CD8-positive, alpha-beta memory T cell (primary cell): ENCODE measurements at places on chromosomes 13 and 19. TPM values are rescaled to one million over a fixed set of nuclear protein-coding genes. Genes with fewer than 3 reads are reported as not detected.

DNA sequence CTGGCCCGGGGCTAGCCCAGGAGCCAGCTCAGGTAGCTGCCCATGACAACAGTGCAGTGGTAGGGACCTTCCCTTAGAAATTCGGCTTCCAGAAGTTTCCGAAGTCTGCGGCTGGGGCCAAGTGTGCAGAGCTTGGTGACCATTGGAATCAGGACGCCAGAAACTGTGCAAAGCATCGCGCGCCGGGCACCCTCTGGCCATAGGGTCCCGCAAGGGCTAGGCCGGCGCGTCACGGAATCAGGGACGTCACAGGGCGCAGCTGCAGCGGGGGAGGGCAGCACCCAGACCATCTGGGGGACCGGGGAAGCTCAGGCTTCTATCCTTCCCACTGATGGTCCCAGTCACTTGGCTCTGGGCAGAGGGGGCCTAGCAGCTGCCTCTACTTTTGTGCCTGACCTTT lies 219.1 kb downstream of the MTUS2 start:
- no peak overlapping the region for H3K27ac ChIP-seq
- H3K4me1 ChIP-seq, result no peaks in the 10 kb centered on the region
- H3K27me3 ChIP-seq, result no peaks in the 10 kb centered on the region
- no peaks in the 10 kb centered on the region for H3K36me3 ChIP-seq
- no peak overlapping the region for H3K4me3 ChIP-seq

- H3K27ac ChIP-seq, result no peak overlapping the region
- no peaks in the 10 kb centered on the region for H3K4me1 ChIP-seq
- H3K4me3 ChIP-seq, result no peak overlapping the region
These were observed 31.5 kb downstream of the PEPD start for GRCh38 chr19:33490041-33490451.

DNA sequence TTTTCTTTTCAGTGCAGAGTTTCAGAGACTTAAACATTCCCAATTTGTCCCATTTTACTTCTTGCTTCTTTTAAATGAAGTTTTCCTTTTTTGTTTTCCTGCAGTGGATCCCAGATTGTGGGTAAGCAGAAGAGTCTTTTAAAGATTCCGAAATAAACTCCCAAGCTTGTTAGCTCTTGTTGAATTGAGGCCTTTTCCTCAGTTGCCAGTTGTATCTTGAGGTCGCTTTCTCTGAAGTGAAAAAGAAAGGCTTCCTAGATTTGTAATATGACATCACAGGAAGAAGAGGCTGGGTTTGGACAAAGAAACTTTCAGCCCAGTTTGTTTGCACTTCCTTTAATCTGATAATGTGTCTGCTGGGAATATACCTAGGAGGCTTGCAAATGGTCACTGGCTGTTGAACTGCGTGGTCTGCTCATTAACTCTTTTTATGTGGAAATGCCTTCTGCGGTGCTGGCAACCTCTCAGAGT lies at the start of gene LPAR6:
LPAR6 (minus strand) TSS at position 233 of the 471 bp plus-strand sequence. CDS start 690 bp downstream, outside the sequence.
- peak within 1 kb of the TSS; percentile 33 for H3K27ac ChIP-seq
- DNase-seq, result no peak
- no peaks in the 10 kb centered on the region for H3K27me3 ChIP-seq
- H3K4me3 ChIP-seq, result peak within 1 kb of the TSS; percentile 78
- H3K4me1 ChIP-seq, result peaks cover 32% of the 10 kb centered on the region

- H3K4me1 ChIP-seq, result no peaks in the 10 kb centered on the region
- H3K27ac ChIP-seq, result no peak overlapping the region
- H3K27me3 ChIP-seq, result no peaks in the 10 kb centered on the region
These were observed 305.1 kb upstream of the SLC10A2 start for GRCh38 chr13:103371271-103371670.

DNA sequence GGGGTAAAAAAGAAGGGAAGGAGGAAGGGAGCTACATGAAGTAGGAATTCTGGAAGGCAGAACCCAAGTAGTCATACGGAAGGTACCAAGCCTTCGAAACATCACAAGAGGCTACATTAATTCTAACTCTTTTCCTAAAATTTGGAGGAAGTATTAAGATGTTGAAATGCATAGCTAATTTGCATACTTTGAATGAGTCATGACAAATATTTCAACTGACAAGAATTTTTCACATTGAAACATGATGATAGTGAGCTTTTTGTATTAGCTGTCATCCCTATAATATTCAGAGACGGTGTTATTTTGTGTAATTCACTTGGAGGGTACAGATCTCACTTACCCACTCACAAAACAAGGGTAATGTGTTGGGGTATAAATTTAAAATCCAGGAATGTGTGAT lies 9.1 kb upstream of the ACOD1 start:
- H3K36me3 ChIP-seq, result no peaks in the 10 kb centered on the region
- H3K27me3 ChIP-seq, result no peaks in the 10 kb centered on the region
- H3K27ac ChIP-seq, result no peak overlapping the region

The PTH2 gene
- not detected for total RNA-seq
